HS-27A (cell line): ENCODE measurements at places on chromosomes 4 and X.

DNA sequence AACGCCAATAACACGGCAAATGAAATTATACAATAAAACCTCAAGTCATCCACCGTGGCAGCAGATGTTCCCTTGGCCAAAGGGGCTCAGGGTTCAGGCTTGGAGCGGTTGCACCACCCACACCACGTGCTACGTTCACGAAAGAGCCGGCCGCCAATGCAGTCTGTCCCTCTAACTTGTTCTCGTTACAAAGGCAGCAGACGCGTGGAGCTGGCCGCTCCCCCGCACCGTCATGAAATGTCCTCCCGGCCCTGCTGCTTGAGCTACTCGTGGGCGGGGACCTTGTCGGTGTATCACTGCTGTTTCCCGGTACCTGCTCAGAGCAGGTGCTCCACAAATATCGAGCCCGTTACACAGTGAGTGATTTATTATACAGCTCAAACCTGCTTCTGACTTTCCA, 36.4 kb upstream of the MAN2B2 start:
- no peak for DNase-seq

DNA sequence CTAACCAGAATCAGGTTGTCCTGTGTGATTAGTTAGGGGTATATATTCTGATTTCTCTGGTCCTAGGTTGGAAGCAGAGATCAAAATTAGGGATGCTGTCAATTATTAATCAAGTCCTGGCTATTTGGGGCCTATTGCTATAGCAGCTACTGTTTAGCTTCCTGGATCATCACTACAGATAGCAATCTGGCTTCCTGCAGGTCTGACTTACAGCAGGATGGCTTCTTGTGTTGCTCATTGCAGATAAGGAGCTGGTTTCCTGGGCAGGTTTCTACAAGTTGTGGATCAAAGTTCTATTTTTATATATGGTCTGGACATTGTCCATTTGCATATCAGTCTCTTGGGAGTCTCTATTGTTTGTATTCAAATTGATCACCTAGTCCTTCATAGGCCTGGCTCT, 57.7 kb upstream of the C4orf54 start:
- DNase-seq = no peak

DNA sequence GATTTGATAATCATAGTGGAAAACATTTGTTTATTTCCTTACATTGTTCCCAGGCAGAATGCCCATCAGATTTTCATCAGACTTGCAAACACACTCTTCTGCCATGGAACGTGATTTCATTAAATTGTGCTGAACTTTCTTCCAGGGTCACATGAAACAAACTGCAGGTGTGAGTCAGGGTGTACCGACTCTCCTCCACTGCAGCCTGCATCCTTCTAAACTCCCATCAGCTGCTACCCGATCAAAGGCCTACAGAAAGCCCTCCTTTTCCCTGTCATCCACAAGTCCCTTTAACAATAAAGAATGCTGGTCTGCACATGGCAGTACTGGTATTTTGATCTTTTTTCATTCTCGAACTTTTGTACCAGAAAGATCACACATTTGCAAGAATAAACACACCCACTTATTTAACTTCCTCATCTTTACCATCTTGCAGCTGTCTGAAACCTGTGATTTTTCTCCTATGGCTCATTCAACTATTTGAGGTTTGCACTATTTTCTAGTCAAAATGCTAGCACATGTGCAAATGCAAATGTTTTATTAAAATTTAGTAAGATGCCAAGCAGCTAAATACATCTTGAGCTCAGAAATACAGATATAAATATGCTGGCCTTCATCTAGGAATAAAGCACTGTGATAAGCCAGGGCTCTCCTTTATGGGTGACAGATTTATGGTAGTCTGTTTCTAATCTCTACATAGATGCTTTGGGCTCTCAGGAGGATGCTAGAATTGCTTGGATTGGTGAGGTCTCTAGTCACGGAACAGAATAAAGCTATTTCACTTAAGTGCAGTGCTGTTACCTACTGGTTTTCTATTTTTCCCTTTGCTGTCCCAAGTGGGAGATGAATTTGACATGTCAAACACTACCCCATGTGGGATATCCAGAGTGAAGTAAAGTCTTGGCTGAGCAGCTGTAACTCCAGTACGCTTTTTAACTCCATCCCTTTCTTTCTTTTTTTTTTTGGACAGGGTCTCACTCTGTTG, 25.8 kb upstream of the ARHGAP24 start:
- DNase-seq = no peak

- no peak for DNase-seq
These were observed at the start of gene PORCN for GRCh38 chrX:48508400-48509244. PORCN (plus strand) TSS chrX:48508992; CDS start chrX:48509821, 829 bp downstream.

GRCh38 chrX:13094828-13095341, 50.5 kb upstream of the FAM9C start:
- DNase-seq = no peak

DNA sequence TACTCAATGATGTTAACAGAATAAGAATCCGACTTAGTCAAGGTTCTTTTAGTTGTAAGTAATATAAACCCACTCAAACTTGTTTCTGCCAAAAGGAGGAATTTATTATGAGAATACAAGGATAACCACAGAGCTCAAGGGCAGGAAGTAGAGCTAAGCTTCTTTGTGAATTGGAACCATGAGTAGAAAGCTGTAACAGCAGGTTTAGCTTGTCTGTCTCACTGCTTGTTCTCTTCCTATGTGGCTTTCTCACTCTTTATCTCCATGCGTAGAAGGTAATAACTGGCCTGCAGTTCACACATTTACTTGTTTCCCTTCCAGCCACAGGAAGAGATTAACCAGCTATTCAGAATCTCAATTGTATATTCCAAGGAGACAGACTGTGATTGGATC, 378.3 kb downstream of the PPP1R2C start:
- no peak for DNase-seq

GRCh38 chr4:185323606-185324005, 72.1 kb downstream of the LRP2BP start:
- no peak for DNase-seq

DNA sequence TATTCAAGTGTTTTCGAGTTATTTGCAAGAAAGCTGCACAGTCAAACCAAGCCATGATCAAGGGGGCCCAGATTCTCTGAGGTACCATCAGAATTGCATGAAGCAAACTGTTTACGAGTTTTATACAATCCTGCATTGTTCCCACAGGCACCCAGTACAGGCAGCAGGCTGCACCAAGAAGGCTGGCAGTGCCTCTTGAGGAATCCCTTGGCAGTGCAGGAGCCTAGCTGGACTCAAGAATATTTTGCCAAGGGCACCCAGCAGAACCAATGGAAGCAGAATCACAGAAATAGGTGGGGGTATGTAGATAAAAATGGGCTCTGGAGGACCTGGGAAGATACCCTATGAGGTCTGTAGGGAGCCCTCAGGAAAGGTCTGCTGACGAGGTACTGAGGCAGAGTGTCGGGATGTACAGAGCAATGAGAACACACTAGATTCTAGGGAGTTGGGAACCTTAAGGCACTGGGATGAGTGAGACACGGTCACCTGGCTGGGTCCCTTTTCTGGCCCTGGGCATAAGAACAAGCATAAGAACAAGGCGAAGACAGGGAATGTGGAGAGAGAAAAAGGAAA, 2.5 kb upstream of the PLP1 start:
- DNase-seq = peak; percentile 11

DNA sequence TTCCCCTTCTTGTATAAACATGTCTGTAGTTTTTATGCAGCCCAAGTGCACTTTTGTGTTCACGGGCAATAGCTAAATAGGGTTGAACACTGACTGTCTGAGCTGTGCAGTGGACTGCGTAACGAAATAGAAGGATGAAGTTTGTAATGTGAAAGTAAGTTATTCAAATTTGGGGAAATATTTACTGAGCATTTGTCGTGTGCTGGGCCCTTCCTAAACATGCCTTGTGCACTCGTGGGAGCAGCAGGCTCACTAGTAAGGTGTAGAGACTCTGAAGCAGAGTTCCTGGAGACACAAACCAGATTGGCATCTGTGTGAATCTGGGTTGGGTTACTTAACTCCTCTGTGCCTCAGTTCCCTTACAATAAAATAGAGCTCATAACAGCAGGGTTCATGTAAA, 51.7 kb upstream of the C1QTNF7 start:
- no peak for DNase-seq

GRCh38 chr4:56674984-56675383, 6.1 kb downstream of the HOPX start:
- DNase-seq = no peak

DNA sequence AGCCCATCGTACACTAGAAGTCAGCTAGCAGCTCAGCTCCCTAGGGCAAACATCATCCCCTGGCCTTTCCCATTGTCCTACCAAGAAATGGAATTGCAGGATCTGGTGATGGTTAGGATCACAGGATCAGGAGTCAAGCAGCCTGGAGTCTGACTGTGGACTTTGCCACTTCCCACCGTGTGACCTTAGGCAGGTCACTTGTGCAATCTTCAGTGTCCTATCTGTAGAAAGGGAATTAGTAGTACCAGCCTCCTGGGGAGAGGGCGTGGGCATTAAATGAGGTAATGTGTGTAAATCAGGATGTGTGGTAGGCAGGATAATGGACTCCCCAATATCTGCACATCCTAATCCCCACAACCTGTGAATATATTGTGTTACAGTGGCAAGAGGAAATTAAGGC, 38.6 kb upstream of the APLN start:
- no peak for DNase-seq

GRCh38 chr4:182126096-182126495, 117.1 kb upstream of the TENM3 start:
- DNase-seq = no peak

DNA sequence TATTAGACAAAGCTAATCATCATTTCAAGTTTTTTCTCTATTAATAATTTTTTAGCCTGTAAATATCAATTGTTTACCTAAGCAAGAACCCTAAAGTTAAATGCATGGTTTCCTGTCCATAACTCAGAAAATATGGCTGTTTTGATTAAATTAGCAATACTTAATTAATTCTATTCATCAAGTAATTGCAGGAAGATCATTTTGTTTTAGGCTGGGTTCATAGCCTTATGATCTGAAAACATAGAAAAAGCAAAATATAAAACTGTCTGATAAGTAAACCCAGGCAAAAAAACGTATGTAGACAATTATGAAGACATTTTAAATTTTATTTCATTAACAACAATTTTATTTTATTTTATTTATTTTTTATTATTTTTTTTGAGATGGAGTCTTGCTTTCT, 219.1 kb downstream of the EVC2 start:
- DNase-seq = no peak

- DNase-seq = peak; percentile 1
These were observed 58.2 kb upstream of the DUSP21 start for GRCh38 chrX:44785652-44786051.
